SIG-M5 (cell line): ENCODE measurements at places on chromosomes 5 and 9.

- DNase-seq, result no peak
Observed at GRCh38 chr5:137566118-137566541, 67.0 kb upstream of the SPOCK1 start.

DNA sequence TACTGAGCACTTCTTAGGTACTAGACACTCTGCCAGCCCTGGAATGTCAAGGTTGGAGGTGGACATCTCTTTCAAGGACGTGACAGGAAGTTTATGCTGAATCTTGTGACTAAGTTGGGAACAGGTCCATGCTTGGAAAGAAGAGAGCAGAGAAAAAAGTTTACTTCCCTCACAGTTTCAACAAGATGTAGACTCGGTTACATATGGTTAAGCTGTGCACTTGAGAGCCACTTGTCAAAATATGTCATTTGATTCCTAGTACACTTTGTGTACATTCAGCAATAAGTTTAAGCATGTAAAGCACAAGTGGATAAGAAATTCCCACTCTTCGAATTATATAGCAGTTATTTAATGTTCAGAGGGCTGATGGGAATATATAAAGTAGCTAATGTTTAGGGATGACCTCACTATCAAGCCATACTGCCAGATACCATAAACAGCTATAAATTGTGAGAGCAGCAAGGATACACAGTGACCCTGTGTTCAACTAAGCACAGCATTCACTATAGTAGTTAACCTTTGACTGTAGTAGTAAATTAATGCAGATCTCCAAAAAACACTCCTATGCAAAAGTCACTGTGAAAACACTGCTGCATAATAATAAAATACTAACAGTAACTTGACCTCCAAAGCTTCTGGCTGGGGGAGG is 1944.6 kb upstream of the WWC1 start:
- no peak for DNase-seq

- no peak for DNase-seq
Observed at GRCh38 chr5:80238778-80239679, 16.8 kb downstream of the SERINC5 start.

GRCh38 chr5:143142596-143143435 is 260.7 kb downstream of the NR3C1 start:
- no peak for DNase-seq

DNA sequence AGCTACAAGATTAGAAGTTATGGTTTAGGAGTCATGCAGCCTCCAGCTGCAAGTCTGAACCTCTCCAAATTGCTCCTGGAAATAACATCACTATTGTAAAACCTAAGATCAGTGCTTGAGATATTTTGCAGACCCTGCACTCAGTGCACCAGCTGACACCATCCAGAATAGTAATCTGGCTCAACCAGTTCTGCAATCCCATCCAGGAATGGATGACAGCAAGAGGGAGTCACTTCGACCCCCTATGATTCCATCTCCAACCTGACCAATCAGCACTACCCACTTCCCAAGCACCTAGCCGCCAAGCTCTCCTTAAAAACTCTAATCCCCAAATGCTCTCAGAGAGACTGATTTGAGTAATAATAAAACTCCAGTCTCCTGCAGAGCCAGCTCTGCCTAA is 37.9 kb upstream of the NR4A3 start:
- DNase-seq, result no peak

- no peak for DNase-seq
Observed at GRCh38 chr9:133715866-133716563, 22.1 kb downstream of the SARDH start.

DNA sequence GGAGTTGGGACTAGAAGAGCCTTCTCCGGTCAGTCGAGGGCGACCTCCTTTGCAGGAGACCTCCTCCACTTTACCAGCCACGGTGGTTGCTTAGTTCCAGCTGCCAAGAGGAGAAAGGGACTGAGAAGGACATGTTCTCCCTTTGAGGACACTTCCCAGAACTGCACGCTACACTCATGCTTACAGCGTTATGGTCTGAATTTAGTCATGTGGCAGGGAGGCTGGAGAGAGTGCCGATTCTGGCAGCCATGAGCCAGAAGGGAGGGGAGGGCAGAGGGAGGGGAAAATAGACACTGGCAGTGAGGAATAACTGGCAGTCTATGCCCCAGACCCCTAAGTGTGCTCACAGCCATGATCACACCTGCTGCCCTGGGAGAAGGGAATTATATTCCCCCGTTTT is 47.8 kb downstream of the TSPAN17 start:
- DNase-seq, result no peak

- no peak for DNase-seq
Observed at GRCh38 chr9:13009871-13010270, 235.1 kb downstream of the LURAP1L start.
